ENCODE measurements at places on chromosomes 3 and 15.

- no peak for DNase-seq
These were observed 2.9 kb downstream of the CADPS start for GRCh38 chr3:62872318-62872717.

GRCh38 chr3:98376631-98377030, 13.8 kb upstream of the OR5K3 start:
- DNase-seq, result no peak

DNA sequence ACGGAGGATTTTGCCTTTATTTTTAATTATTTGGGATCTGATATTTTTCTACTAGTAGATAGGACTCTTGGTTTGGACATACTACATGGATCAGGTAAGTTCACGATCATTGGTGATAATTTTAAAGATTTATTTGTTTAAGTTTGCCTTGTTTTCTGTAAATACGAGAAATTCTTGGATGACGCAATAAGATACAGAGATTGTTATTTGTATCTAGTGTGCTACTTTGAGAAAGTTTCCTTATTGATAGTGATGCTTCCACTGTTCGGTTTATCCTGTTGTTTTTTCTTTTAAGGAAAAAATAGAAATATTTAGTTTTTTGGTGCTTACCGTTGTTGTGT, 577 bp downstream of the CHD2 start:
- no peak for DNase-seq

DNA sequence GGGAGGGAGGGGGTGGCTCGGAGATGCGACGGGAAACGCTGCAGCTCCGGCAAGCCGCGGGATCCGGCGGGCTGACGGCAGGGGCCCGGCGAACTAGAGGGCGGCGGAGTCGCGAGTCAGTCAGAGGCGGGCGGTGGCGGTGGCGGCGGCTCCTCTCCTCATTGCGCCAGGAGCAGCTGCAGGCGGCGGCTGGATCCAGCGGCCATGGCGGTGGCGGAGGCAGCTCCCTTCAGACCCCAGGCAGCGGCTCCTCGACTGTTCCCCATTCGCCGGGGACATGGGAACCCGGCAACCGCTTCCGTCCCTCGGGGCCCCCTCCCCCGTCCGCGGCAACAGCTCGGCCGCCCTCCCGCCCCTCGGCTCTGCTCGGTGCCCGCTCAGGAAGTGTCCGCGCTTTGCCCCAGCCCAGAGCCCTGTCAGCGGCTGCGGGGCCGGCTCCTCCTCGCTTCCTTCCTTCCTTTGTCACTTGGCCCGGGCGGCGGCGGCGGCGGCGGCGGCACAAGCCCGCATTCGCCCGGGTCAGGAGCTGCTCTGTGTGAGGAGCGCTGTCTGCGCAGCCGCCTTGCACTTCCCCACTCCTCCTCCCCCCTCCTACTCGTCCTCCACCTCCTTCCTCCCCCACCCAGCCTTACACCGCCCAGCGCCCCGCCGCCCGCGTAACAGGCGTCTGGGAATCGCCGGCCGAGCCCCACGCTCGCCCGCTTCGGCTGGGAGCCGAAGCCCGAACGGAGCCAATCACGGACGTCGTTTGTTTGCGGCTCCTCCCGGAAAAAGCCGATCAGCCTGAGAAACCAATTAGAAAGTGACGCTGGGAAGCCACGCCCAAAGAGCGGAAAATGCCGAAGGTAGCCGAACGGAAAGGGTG, at the start of gene GSK3B:
Gene GSK3B (minus strand): TSS at position 537 of the 865 bp plus-strand sequence. CDS start 1,013 bp downstream, outside the sequence.
- DNase-seq, result no peak

DNA sequence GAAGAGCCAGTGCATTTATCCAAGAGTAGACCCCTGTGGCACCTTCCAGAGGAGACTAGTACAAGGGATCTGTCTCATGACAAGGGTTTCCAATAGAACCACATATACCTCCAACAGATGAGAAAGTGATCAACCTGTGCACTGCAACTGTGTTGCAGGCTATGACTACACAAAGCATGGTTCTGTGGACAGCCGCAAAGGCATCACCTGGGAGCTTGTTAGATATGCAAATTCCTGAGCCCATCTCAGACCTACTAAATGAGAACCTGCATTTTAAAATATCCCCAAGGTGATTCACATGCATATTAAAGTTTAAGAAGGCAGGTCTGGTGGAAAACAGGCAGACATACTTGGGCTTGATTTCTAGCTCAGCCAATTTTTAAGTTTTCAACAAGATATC, 368.7 kb downstream of the FOXP1 start:
- no peak for DNase-seq

GRCh38 chr3:175495331-175495730, 636.2 kb downstream of the NAALADL2 start:
- DNase-seq, result no peak

GRCh38 chr15:70447928-70448698, 315.2 kb downstream of the UACA start:
- no peak for DNase-seq

- no peak for DNase-seq
These were observed 125.8 kb downstream of the P2RY1 start for GRCh38 chr3:152960684-152961083.

DNA sequence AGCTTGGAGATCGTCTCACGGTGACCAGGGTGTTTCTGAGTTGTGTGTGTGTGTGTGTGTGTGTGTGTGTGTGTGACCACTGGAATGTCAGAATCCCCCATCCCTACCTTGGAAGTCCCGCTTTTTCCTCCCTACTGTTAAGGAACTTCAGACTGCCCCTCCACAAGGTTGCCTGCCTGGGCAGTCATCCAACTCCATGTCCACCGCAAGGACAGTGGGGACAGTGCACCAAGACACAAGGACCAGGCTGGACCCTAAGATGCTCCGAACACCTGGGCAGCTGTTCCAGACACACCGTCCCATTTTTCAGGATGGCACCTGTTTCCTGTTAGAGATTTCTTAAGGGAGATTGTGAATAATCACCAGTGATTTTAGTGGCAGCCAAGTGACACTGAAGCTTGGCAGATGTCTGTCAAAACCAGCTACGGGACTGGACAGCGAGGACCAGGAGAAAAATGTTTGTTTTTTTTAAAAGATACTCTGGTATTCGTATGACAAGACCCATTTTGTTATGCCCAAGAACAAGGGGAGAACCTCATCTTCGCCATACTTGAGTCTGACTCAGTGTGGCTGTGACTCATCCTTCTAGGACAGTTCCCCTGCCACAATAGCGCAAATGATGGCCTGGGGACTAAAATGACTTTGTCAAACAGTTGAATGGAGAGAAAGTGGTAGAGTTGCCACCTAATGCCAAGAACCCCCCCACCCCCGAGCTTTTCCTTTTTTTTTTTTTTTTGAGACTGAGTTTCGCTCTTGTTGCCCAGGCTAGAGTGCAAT, 15.5 kb downstream of the PAQR9 start:
- peak; percentile 54 for DNase-seq

GRCh38 chr3:179026636-179027035, 45.0 kb downstream of the ZMAT3 start:
- peak; percentile 33 for DNase-seq

- peak; percentile 95 for DNase-seq
These were observed 31.8 kb downstream of the IQGAP1 start for GRCh38 chr15:90419738-90420406.

DNA sequence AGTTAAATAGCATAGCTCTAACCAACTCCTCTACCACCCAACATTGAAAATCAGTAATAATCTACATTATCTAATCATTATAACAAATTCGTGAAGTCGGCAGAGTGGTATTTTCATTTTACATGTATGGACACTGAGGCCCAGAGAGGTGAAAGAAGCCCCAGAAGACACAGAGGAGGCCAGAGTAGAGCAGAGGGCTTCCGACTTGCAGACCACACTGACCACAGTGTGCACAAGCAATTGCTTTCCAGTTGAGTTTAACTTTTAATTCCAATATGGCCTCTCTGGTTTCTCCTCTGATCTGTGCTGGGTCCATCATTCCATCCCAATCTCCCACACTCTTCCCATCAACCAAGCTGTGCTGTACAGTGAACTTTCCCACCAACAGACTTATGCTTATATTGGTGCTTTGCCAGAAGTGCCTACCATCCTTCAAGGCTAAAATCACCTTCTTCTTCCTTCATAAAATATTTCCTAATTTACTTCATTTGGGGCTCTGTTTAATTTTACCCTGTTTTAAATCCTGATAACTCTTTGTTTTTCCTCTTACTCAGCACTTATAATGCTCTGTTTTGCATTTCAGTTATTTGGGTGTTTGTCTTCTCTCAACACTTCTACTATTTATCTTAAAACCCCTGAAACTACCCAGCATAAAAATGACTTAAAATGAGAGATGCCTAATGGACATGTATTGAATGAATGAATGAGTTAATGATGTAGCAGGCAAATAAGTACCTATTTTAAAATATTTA, 81.8 kb upstream of the TNFSF10 start:
- DNase-seq, result no peak

- no peak for DNase-seq
These were observed 5.5 kb downstream of the WDR73 start for GRCh38 chr15:84648539-84648938.

GRCh38 chr15:52291204-52291603, 4.4 kb downstream of the MYO5C start:
- no peak for DNase-seq

DNA sequence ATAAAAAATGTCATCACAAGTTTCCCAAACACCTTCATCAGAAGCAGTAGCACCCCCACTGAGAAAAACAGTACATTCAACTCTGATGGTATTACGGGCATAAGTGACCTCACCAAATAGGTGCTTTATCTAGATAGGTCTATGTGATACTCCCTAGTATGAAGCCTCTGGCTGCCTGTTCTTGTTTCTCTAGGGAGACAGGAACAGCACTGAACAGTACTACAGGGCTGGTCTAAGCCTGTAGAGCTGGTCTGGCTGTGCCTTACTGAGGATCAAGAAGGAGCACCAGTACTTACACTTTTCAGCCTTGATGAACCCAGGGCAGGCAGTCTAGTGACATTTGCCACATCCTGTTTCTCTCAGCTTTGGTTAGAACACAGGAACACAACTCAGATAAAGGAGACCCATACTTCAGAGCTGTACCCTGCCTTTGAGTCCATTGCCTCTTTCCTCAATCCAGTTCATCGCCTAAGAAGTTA, 35.9 kb downstream of the OXNAD1 start:
- DNase-seq, result no peak

GRCh38 chr3:126102011-126102410, 18.1 kb upstream of the SLC41A3 start:
- DNase-seq, result no peak

- no peak for DNase-seq
These were observed 277.3 kb downstream of the UACA start for GRCh38 chr15:70486012-70486411.

DNA sequence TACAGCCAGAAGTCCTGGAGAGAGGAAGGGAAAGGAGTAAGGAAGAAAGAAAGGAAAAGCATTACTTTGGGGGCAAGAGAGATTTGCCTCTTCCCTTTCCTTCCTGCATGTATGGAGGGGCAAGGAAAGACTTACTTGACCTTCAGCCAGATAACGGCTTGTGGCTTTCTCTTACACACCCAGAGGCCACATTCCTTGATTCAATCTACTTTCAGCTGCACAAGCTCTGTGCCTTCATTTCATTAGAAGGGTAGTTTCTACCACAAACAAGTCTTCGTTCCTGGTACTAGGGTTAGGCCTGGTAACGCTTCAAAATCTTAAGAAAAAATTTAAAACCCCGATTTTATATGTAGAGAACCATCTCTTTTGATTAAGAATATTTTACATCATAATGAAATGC, 835.9 kb downstream of the TUSC7 start:
- DNase-seq, result no peak

GRCh38 chr3:145692751-145693150, 468.2 kb downstream of the PLOD2 start:
- DNase-seq, result no peak

DNA sequence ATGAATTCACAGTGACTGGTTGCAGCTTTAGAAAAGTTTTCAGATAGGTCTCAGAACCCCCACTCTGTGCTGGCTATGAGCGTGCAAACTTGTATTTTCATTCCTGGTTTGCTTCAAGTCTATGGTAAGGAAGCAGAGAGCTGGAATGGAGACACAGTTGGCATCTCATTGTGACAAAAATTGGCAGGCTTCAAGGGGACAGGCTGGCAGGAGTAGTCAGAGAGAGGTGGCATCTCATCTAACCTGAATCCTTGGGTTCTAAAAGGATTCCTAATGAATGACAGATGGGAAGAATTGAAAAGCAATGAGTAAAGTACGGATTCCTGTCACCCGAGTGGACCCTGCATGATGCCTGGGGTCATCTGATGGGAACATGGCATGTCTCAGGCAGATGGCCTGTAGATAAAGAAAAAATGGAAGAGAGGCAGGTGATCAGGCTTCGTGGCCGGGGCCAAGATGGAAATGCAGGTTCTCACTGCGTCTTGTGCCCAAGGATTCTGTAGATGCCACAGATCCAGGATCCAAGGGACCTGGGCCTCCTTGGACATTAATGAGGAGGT, 89.4 kb upstream of the ABHD17C start:
- no peak for DNase-seq

DNA sequence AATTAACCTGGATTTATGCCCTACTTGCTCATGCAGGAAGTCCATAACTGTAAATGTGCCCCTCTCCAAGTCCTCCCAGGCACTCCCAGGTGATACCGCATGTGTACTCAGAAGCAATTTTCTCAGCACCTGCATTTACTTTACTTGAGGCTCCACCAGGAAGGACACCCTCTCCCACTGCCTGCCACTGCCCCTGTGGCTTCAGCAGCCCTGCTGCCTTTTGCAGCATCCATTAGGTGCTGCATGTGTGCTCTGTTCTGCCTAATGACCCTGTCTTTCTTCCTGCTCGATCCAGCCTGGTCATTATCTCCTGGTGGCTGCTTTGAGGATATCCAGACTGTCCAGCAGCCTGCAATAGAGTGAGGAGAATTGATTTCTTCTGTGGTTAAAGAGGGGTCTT, 107.6 kb upstream of the SEMA6D start:
- no peak for DNase-seq

GRCh38 chr3:47804577-47804976, 1.6 kb downstream of the DHX30 start:
- DNase-seq, result no peak

- DNase-seq, result peak; percentile 67
These were observed 199.5 kb upstream of the WNT5A start for GRCh38 chr3:55686426-55687254.

GRCh38 chr3:20236603-20237002, 50.6 kb upstream of the SGO1 start:
- DNase-seq, result no peak

DNA sequence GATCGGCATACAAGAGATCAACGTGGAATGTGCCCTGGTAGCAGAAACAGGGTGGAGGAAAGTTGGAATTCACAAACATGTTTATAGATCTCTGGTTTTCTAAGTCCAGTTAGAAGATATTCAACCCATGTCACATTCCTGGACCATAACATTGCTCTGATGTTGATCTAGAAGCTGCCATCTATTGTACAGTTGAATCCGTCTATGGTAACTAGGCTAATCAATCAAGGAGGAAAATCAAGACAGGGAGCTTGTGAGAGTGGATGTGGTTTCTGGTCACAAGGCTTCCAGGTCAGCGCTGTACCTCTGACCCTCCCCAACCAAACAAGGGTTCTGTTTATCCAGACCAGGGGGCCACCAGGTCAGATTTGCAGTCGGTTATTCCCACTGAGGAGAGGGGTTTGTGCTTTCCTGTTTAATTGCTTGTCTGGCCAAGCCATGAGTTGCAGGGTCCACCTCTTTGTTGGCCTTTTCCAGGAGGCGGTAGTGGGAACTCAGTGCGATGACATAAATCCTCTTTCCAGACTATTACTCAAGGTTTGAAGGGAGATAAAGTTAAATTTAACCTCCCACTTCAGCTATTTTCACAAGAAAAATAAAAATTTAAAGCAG, 130.3 kb downstream of the SLCO3A1 start:
- DNase-seq, result no peak

All from fibroblast of skin of back (primary cell).